Stimulated activated CD8-positive, alpha-beta memory T cell treated with anti-CD3 and anti-CD28 coated beads, Interleukin-4, amount 100 ng/mL, for 1 hour (primary cell): ENCODE measurements at places on chromosomes 11 and 22.

DNA sequence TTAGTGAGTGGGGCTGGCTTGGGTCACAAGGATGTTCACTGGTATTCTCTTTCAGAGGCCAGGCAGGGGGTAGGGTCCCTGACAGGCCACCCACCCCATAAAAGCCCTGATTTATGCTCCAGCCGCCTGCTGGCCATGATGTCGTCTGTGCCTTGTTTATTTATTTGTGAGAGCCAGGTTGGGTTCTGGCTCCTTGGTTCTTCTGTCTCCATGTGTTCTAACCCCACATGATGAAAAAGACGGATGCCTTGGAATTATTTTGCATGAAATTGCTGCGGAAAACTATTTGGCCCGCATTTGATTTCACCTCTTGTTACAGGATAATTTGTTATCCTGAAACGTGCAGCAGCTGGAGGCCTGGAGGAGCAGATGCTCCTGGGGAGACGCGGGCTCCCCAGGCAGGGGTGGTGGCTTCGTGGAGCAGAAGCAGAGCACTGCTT lies 46.3 kb upstream of the WNT11 start:
- DNase-seq = no peak

DNA sequence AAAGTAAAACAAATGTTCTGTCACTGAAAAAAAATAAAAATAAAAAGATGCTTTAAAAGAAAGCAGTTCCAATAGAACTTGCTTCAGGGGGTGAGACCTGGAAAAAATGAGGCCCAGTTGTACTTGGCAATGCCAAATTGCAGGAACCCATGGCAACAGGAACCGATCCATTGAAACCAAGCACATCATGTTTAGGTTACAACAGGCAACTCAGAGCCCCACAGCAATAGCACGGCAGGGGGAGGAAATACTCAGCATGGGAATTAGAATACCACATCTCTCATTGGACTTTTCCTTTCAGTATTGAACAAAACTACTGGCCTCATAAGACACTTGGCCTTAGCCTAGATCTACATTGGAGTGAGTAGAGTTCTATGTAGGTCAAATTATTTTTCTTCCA lies 84.3 kb downstream of the MSANTD4 start:
- no peak for DNase-seq

DNA sequence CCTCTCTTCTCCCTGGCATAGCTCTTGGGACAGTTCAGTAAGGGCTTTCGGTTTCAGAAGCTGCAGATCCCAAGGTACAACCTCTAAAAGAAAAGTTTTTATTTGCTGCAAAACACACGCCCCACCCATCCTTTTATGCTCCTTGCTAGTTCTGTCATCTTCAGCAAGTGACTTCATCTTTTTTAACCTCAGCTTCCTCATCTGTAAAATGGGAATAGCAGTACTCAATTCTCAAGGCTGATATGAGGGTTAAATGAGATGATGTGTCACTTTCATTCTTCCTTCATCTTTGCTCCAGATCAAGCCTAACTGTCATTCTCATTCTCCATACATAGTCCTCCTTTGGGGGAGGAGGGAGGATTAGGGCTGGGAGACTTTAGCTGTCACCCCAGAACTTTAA lies 90.0 kb upstream of the ALX4 start:
- DNase-seq = no peak

DNA sequence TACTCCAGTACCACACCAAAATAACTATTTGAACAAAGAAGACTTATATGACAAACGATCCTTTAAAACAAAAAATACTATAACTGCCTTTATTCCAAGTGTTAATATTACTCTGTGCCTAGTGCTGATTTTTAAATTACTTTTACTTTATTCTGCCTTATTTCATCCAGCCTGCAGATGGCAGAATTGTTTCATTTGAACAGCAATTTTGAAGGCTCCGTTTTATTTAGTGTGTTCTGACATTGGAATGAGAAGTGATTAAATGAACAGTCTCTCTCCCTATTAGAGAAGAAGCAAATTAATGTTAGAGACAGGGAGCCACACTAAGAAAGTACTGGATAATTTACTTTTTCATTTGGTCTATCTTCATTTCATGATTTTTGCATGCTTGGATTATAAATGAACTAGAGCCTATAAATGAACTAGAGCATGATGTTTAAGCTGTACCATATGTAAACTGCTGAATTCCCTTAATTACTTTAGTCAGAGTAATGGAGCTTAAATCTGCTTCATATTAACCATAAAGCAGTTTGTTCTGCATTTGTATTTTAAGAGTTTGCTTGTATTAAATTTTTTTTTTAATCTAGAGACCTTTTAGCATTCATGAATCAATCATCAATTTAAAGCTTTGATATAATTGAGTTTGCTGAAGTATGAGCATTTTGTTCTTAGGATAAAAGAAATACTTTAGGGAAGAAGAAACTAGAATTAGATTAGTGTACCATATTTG lies 9.8 kb downstream of the PDHX start:
- no peak for DNase-seq

DNA sequence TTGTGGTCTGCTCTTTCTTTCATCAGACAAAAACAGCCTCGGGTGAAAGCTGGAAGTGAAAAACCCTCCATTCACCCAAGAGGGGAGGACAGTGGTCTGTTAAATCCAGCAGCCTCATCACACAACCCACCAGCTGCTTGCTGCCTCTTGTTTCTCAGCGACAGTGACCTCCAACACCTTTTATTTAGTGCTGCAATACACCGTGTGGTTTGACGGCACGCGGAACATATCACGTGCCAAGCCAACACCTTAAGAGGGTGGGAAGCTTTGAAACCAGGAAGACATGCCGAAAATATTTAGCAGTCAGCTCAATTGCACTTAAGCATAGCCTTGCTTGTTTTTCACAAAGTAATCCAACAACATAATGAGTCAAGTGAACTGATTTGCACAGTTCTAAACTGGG lies 39.8 kb upstream of the POGLUT3 start:
- DNase-seq = peak; percentile 7

GRCh38 chr22:39457556-39458443 lies 988 bp downstream of the MGAT3 start:
- DNase-seq = no peak

- DNase-seq = no peak
These were observed 46.6 kb downstream of the LRRC32 start for GRCh38 chr11:76623884-76624419.

- DNase-seq = no peak
These were observed 302.6 kb upstream of the FAT3 start for GRCh38 chr11:91921974-91922373.

DNA sequence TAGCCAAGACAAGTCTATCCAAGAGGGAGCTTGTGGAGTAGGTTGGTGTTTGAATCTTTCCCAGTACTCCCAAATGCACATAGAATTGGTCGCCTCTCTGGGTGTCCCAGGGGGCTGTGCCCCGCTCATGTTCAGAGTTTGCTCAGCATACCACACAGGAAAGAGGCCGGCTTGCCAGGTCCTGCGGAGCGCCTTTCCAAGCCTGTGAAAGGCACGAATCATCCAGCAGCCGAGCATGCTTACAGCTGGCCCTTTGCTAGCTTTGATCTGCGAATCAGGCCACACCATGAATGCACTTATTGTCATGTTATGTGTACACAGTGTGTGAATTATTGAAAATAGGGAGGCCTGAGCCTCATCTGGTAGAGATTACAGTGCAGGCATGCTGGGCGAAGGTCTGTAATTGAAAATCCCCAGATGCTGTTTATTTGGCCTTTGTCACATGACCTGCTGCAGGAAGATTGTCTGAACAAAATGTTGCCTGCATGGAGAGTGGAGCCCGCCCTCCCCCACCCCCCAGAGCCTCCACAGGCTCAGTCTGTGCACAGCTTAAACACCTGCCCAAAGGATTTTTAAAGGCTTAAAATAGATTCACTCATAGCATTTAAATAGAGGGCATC lies 163.3 kb upstream of the RASSF10 start:
- no peak for DNase-seq

- no peak for DNase-seq
These were observed 14.0 kb downstream of the PANX1 start for GRCh38 chr11:94142308-94143281.

- no peak for DNase-seq
These were observed 1.2 kb downstream of the CYTH4 start for GRCh38 chr22:37283393-37283937.

DNA sequence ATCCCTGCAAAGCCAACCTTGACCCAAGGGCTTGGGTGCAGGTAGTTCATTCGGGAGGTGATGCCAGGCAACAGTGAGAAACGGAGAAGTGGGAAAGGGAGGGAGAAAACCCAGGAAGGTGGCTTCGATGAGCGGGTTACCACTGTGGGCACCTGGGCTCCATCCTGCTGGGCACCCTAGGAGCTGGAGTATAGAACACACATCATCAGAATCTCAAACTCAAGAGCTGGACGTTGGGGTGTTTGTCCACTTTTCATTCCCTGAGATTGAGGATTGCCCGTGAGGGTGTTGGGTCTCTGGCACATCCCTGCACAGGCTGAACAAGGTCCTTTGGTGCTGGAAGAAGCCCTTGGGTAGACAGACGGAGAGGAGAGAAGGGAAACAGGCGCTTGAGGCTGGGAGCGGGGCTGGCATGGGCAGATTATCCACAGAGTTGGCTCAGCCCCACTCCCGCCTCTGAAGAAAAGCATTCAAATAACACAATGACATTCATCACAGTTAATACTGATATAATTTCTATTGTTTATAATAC lies 70.4 kb downstream of the LRRC32 start:
- no peak for DNase-seq

DNA sequence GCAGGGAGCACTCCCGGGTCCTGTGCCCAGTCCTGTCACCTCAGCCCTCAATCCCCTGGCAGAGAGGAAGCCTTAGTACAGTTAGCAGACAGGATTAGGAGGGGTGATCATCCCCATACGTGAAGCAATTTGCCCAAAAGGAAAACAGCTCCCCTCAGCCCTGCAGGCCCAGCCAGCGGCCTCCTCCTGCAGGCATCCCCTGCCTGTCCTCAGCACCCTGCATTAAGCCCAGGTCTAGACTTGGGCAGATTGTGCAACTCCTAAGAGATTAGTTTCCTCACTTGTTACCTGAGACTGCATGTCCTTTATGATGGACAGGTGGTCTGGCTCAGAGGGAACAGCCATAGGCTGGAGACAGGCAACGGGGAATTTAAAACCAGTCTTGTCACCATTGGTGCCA lies 95.5 kb upstream of the TMEM45B start:
- no peak for DNase-seq
